NCI-H446 treated with DMSO at 0.1 percent for 48 hours (cell line): ENCODE measurements at places on chromosomes 6 and 20.

DNA sequence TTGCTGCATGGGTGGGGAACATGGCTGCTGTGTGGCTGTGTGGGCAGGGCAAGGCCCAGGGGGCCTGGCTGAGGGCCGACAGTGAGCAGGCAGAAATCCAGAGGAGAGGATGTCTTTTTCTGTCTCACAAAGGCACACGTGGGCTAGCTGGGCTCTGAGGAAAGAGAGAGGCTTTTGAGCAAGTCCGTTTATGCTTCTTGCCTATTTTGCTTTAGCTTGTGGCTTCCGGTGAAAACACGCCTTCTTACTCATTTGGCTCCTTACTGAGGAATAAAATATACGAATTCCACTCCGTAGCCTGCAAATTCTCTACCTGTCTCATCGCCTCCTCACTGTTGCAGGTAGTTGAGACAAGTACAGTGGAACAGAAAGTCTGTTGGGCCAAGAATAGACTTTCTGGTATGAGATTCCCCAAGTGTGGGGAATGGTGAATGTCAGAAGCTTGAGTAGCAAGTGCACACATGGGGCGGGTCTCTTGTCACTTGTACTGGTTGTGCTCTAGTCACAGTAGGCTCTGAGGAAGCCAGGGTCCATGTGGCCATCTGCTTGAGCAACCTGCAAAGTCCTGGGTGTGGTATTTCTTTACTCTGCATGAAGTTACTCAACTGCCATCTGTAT lies 28.4 kb downstream of the WRNIP1 start:
- no peak for DNase-seq

DNA sequence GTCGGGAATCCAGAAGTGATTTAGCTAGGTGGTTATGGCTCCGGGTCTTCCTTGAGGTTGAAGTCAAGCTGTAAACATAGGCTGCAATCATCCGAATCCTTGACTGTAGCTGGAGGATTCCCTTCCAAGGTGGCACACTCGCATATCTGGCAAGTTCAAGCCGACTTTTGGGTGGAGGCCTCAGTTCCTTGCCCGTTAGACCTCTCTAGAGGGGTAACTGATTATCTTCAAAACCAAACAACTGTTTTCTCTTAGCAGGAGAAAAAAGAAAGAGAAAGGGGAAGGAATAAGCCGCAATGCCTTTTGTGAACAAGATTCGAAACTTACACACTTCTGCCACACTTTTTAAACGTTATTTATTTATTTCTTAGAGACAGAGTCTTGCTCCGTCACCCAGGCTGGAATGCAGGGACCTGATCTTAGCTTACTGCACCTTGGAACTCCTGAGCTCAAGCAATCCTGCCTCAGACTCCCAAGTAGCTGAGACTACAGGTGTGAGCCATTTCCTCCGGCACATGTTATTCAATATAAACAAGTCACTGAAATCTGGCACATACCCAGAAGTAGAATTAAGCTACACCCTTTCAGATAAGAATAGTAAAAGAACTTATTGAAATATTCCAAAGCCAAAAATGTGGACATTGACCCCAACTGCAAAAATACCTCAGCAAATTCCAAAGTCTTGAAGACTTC lies 76.3 kb downstream of the HFE start:
- DNase-seq = no peak

GRCh38 chr20:9144643-9145042 lies 75.8 kb downstream of the PLCB4 start:
- DNase-seq = no peak

GRCh38 chr6:167323111-167323510 lies 1.8 kb upstream of the TTLL2 start:
- no peak for DNase-seq

DNA sequence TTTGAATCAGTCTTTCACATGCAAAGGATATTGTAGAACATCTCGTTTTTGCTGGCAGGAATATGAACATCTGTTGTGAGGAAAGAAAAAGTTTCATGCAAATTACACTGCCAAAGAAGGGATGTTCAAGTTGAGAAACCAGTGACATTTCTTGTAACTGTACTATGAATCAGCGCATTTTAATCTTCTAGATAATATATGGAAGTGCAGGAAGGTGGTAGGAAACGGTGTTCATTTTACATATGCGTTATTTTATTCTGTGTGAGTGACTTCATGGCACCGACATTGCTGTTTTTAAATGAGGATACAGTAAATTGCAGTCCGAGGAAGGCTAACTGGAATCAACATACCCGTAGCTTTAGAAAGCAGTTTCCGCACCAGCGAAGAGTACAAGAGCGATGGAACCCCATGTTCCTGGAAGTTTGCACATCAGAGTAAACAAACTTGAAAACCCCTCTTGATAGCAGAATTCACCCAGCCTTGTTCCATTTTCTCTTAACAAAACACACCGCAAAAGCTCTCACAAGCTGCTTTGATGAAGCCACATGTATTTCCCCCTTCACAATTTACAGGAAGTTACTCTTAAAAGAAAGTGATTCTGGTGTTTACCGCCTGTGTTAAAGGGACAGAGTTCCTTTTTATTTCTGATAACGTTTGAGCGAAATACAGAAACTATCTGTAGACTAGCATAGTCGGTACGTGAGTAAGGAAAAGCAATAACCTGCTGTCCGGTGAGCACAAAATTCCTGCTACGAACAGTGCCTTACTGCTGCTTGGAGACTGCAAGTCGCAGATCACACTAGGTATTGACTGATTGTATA lies 11.5 kb downstream of the PRDM1 start:
- no peak for DNase-seq

GRCh38 chr6:159533016-159533415 lies 160.0 kb downstream of the SOD2 start:
- no peak for DNase-seq

DNA sequence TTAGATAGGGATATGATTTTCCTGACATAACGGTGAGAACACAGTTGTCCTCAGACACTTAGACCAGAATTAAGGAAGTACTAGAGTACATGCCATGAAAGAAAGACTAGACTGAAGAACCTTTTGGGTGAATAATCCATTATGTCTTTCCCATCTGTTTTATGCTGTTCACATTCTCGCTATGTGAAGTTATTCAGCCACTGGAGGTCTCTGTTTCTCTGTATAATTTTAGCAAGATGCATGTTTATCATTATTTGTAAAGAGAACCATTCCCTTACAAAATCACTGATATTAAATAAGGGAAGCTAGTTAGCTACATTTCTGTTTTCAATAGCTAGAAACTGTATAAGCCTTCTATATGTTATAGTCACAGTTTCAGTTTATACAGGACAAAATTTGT lies 391.9 kb downstream of the CD109 start:
- DNase-seq = no peak

DNA sequence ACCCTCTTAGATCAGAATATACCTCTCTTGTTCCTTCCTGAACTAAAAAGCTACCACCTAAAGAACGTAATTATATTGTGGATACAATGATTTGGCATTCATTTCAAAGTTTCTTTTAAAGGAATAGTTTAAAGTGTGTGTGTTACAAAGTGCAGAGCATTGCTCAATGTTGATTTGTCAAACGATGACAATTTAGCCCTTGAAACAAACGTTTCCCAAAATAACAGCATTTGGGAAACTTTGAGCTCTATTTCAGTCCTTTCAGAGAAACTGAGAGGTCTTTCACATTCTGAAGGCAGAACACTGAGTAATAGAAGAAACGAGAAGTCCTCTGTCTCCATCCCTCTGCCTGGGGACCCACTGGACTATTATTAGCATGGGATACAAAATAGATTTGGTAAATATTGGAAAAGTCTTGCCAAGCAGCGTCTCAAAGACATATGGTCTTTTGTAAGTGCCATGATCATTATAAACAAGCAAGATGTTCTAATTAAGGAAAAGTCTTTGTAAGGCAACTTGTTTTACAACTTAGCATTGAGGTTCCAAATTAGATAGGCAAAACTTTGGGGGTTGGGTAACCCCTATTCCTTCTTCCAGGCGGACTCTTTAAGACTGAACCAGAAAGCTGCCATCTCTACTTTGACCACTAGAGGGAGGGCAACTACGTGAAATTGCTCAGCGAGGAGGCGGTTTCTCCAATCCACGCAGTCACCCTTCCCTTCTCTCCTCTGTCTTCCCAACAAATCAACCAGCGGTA lies 208.8 kb downstream of the RNF144B start:
- peak; percentile 37 for DNase-seq

DNA sequence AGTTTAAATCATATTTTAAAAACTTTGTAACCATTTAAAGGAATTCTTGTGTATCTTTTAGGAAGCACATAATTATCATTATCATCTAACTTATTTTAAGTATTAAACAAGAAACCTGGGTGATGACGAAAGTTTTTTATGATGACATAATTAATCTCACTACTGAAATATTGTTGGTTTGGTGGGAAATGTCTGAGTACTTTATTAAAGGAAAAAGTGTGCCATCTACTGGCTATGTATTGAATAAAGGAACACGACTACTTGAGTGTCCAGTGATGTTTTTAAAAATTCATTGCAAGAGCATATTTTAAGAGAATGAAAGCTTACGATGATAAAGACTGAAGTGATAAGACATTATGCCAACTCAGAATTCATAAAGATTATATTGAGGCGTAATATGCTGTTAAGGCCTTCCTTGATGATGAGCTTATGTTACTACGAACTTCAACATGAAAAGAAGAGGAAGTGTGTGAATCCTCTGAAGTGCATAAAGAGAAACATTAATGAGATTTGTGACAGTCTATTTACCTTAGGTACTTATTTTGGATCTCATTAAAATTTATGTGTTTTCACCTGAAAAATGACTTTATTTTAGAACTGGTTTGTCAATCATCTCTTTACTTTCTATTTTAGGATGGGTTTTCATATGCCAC lies 12.0 kb upstream of the TRMT11 start:
- DNase-seq = peak; percentile 32

DNA sequence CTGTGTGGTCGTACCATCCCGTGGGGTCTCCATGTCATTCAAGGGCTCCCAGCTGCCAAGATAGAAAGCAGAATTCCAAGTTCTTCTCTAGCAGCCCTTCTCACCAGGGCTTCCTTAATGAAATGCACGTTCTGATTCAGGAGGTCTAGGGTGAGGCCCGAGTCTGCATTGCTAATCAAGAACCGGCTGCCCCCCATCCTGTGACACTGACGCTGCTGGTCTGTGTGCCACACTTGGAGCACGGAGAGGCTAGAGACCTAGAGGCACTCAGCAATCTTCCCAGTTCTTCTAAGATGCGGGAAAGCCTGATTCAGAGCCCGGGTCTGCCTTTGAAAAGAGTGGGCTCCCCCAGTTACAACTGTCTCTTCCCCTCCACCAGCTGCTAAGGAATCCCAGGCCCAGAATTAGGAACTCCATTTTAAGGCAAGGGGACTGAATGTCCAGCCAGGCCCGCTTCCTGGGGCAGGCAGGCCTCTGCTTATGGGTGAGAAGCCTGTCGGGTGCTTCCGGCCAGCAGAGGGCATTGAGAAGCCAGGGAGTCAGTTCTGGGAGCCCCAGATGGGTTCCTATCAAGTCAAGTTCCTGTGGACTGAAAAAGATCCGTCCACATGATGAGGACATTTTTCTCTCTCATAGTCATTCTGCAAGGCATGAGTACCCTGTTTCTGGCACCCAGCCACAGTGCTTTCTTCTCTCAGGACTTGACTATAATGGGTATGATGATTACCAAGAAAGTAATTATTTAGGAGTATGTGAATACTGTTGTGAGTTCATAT lies 69.8 kb upstream of the RIN2 start:
- DNase-seq = peak; percentile 62

- DNase-seq = no peak
These were observed 27.8 kb upstream of the SRPK1 start for GRCh38 chr6:35948725-35949124.

- DNase-seq = no peak
These were observed 111.8 kb downstream of the HAO1 start for GRCh38 chr20:7828437-7828836.

DNA sequence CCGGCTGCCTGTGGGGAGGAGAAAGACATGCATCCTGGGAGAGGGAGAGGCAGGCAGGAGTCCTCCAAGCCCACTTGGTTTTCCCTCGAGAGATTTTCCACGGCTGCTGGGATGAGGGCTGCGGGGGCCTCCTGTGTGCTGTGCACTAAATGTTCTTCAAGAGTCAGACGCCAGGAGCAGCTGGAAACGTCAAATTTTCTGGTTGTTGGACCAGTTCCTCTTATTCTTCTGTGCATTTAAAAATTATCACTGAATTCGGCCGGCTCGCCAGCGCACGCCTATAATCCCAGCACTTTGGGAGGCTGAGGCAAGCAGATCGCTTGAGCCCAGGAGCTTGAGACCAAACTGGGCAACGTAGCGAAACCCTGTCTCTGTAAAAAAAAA lies 32.8 kb upstream of the NTSR1 start:
- DNase-seq = no peak

GRCh38 chr20:64090165-64090564 lies 6.0 kb upstream of the LKAAEAR1 start:
- peak; percentile 17 for DNase-seq

GRCh38 chr6:14660806-14661579 lies 543.4 kb downstream of the CD83 start:
- DNase-seq = no peak

- peak; percentile 19 for DNase-seq
These were observed 40.7 kb downstream of the PLCB4 start for GRCh38 chr20:9109566-9109965.

DNA sequence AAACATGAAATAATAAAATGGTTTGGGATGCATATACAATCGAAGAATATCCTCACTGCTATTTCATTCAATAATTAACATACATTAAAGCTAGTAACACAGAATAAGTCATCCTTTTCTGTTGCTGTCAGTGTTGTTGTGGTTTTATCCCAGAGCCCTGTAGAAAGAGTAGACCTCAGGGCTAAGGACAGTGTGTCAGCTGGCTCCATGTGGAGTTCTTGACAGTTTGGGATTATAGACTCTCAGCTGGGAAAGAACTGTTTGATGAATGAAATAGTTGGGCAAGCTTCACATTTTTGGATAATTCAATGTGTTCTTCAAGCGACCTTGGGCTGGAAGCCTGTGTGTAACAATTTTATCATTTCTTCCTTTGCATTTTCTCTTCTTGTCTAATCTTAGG lies 10.1 kb downstream of the UTRN start:
- no peak for DNase-seq

- DNase-seq = no peak
These were observed 58.5 kb downstream of the PREX1 start for GRCh38 chr20:48769069-48769983.

DNA sequence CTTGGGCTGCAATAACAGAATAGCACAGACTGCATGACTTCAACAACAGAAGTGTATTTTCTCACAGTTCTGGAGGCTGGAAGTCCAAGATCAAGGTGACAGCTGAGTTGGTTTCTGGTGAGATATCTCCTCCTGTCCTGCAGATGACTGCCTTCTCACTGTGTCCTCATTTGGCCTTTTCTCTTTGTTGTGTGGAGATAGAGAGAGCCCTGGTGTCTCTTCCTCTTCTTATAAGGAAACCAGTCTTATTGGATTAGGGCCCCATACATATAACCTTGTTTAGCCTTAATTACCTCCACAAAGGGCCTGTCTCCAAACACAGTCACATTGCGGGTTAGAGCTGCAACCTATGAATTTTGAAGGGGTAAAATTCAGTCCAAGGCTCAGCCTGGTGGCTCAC lies 57.0 kb upstream of the BMP6 start:
- DNase-seq = no peak

GRCh38 chr20:6959900-6960312 lies 192.4 kb downstream of the BMP2 start:
- no peak for DNase-seq
